Stimulated activated CD8-positive, alpha-beta memory T cell treated with anti-CD3 and anti-CD28 coated beads, Interleukin-4, amount 100 ng/mL, for 1 hour (primary cell): ENCODE measurements at places on chromosomes 13 and 19.

- DNase-seq, result no peak
Measured at GRCh38 chr13:48994706-48995105, 19.0 kb downstream of the FNDC3A start.

GRCh38 chr13:21675095-21675991 is 4.5 kb downstream of the FGF9 start:
- no peak for DNase-seq

DNA sequence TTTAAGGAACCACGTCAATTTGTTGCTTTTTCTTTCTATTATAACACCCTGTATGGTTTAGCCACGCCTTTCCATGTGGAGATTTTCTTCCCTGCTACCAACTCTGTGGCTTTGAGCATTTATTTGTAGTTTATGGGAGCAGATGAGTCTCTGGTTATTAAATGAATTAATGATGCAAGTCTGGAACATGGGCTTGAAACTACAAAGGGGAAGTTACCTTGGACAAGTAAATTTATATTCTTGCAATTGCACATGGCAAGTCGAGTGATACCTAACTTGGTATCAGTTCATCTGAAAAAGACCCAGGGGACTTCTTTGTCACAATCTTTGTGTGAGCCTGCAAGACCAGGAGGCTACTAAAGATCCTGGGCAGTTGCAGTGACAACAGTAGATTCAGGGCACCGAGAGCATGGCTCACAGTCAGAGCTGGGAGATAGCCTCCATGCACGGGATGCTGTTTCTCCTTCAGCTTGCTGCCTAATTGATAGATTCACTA is 24.4 kb downstream of the B3GLCT start:
- DNase-seq, result no peak

GRCh38 chr13:51714663-51715168 is 89.2 kb downstream of the DHRS12 start:
- no peak for DNase-seq

DNA sequence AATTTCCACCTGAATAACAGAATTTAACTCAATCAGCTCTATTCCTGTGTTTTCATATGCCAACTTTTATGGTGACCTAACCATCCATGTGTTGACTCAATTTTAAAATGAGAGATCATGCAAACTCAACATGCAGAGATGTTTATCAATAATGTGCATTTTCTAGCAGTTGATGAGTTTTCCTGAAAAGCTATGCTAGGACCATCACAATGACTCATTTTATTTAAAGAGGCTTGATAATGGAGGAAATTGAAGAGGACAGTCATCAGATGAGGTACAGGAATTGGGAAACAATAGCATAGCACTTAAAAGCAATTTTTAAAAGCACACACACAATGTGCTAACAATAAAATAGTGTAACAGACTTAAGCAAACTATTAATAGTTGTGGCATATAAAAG is 127.1 kb downstream of the VWA8 start:
- DNase-seq, result no peak

GRCh38 chr19:47228937-47229675 is 1.9 kb downstream of the BBC3 start:
- no peak for DNase-seq
